NCI-H1694 (cell line): ENCODE measurements at places on chromosomes 11 and 22.

DNA sequence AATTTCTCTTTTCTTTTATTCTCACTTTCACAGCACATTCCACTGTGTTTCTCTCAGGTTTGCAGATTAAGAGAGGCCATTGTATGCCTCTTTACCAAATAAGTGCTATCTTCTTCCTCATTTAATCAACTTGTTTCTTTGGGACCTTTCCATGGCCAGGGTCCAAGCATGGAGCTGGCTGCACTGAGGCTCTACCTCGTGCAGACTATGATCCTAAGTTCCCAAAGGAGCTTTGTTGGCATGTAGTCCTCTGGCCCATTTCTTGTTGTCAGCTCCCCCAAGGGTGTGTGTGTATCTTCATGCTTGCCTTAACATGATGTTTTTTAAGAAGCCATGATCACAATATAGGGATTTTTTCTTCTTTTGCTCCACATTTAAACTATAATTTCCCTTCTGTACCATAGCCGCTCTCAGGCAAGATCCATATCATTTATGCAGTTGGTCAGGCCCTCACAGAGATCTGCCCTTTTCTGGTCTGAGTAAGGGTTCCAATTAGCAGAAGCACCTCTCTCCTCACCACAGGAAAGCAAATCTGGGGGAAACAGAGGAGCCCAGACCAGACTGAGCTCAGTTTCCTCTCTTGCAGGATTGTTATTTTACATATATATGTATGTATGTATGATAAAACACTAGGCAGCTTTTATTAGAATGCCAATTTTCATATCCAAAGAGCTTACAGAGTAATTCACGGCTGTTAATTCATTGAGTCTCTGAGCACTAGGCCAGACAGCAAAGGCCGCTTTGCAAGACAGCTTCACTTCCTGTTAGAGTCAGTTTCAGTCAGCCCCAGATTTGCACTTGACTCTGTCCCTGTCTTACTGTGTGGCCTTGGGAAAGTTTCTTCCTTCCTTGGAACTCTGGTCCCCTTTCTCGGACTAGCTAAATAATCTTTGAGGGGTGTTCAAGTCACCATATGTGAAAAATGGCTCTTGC is 34.3 kb downstream of the CYB5R2 start:
- DNase-seq: no peak

- DNase-seq: no peak
These were observed 335.3 kb downstream of the MN1 start for GRCh38 chr22:27466229-27466628.

- DNase-seq: no peak
These were observed 27.5 kb downstream of the CLPB start for GRCh38 chr11:72406540-72407527.

DNA sequence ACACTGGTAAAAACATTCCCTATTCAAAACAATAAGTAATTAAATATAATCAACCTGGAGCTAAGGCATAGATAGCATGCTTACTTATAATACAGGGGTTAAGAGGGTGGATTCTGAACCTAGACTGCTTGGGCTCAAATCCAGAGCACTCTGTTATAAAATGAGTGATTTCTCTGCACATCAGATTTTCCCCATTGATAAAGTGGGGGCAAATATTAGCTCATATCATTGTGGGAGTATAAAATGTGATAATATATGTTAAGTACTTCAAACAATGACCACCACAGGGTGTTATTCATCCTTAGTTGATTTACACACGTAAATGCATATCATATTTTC is 139.4 kb downstream of the LUZP2 start:
- DNase-seq: no peak

- no peak for DNase-seq
These were observed 508.2 kb downstream of the FAM181B start for GRCh38 chr11:82225502-82225901.

- no peak for DNase-seq
These were observed 39.9 kb upstream of the ANO1 start for GRCh38 chr11:70038034-70038834.

GRCh38 chr11:134380229-134380628 is 31.8 kb downstream of the B3GAT1 start:
- no peak for DNase-seq

DNA sequence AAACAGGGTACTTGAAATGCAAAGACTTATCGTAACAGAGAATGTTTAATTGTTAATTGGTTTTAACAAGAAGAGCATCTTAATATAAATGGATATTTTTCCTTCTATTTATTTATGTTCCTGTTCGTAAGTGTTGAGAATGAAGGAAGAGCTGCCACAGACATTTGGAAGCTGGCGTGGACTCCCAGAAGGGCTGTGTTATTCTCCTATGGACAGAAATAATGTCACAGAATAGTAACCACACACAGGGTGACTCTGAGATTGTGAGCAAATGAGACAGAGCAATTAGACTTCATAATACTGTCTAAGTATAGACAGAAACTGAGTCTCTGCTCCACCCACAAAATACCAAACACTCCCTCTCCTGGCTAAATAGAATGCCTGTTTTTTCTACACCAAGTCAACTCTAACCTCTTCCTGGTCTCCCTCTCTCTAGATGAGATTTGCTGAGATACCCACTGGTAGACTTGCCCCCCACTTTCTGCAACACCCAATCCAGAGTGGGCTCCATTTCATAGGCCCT is 6.1 kb downstream of the APOL3 start:
- no peak for DNase-seq

DNA sequence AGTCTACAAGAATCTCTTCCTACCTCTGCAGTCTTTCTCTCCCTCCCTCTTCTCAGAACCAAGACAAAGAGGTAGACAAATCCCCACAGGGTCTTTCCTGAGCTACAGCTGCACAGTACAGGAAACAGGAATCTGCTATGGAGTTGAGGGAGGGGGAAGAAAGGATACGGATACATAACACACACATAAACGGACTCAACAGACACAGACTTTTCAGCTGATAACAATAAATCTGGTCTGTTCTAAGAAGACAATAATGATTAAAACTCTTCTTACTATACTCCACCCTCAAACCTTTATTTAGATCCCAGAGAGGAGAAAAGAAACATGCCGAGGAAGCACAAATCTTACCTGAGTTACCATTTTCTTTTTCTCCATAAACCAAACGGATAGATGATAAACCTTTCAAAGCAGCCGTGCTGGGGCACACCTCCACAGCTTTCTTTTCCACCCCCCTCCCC is 122.2 kb downstream of the APOL5 start:
- no peak for DNase-seq

- no peak for DNase-seq
These were observed 31.8 kb downstream of the FEZ1 start for GRCh38 chr11:125464270-125464662.

DNA sequence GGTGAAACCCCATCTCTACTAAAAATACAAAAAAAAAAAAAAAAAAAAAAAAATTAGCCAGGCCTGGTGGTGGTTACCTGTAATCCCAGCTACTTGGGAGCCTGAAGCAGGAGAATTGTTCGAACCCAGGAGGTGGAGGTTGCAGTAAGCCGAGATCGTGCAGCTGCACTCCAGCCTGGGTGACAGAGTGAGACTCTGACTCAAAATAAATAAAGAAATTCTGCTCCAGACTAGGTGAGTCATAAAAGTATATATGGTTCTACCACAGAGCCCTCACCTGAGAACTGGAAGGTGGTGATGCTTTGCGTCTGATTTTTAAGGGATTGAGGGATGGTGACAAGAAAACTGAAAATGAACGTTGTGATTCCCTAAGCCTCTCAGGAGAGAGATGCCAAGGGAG is 58.4 kb downstream of the NTM start:
- DNase-seq: no peak

- no peak for DNase-seq
These were observed 41.8 kb upstream of the AMPD3 start for GRCh38 chr11:10413268-10413667.

GRCh38 chr22:26927821-26928220 is 270.4 kb downstream of the MIAT start:
- DNase-seq: no peak

- no peak for DNase-seq
These were observed 59.2 kb downstream of the MYO7A start for GRCh38 chr11:77187111-77187750.

GRCh38 chr11:1153951-1154493 is 3.7 kb upstream of the MUC5AC start:
- DNase-seq: no peak

GRCh38 chr11:27697679-27698275 is 2.5 kb downstream of the BDNF start:
- DNase-seq: no peak

DNA sequence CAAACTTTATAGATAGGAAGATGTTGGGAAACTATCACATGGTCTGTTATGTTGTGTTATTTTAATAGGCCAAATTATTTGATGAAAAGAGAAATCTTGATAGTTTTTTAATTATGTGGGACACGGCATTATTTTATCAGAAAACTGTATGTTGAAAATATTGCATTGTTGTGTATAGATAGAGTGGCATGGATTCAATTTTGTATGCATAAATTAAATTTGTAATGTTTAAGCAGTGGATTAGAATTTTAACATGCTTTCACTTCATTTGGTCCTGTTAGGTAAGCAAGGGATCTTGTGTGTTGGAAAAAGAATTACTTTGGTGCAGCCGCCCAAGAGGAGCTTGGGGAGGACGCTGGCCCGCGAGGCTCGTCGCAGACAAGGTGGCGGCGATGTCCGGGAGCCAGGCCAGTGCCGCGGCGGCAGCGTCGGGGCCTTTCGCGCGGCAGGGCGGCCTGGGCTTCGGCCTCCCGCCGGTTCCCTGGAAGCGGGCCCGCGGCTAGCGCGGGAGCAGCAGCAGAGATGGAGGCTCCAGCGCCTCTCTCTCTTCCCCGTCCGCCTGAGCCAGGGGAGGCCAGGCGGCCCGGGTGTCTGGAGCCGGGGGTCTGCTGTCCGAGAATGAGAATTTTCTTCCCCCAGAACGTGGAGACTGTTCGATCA is 82.7 kb downstream of the GGT1 start:
- DNase-seq: no peak

DNA sequence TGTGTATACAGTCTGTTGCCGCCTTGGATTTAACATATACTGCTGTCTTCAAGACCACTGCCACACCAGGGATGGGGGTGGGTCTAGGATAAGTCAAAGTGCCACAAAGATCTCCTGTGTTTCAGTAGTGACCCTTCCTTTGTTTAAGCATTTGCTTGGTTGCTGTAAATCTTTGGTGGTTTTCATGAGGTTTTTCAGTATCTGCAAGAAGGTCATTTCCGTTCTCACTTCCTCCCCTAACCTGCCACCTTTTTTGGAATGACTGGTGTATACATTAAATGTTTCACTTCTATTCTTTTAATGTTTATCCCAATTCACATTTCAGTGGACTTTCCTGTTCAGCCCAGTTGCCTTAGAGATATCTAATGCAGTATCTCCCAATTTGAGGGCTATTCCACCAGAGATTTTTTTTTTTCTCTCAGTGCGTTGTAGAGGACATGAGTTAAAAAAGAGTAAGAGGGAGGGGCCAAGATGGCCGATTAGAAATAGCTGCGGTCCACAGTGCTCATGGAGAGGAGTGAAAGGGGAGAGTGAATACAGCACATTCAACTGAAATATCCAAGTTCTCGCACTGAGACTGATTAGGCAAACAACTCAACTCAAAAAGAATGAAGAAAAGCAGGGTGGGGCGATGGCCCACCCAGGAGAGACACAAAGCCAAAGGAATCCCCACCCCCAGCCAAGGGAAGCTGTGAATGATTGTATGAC is 43.2 kb downstream of the USP47 start:
- DNase-seq: no peak

DNA sequence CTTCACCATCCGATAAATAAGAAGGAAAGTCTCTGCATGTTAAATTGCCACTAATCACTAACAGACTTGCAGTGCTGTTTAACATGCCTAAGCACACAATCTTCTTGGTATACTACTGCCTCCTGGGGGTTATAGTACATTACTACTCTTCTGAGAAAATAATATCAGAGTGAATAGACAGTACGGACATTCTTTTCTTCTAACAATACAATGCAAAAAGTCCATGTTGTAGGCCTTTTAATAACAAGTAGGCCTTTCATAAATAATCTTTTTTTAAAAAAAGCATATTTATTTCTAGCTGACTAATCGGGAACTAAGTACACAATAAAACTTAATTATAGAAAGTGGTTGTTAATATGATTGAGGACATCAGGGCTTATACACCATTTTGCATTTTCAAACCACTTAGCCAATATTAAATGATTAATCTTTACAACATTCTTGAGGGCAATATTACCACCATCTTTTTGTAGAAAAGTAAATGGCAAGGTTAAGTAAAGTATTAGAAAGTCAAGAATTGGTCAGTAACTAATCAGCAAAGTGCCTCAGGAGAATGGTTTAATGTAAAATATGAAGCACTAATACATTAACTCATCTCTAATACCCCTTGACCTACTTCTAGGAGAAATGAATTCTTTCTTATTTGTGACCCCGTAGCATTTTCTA is 84.7 kb downstream of the TTC28 start:
- DNase-seq: peak; percentile 55

- DNase-seq: no peak
These were observed 13.2 kb downstream of the CRTAM start for GRCh38 chr11:122851366-122851966.

DNA sequence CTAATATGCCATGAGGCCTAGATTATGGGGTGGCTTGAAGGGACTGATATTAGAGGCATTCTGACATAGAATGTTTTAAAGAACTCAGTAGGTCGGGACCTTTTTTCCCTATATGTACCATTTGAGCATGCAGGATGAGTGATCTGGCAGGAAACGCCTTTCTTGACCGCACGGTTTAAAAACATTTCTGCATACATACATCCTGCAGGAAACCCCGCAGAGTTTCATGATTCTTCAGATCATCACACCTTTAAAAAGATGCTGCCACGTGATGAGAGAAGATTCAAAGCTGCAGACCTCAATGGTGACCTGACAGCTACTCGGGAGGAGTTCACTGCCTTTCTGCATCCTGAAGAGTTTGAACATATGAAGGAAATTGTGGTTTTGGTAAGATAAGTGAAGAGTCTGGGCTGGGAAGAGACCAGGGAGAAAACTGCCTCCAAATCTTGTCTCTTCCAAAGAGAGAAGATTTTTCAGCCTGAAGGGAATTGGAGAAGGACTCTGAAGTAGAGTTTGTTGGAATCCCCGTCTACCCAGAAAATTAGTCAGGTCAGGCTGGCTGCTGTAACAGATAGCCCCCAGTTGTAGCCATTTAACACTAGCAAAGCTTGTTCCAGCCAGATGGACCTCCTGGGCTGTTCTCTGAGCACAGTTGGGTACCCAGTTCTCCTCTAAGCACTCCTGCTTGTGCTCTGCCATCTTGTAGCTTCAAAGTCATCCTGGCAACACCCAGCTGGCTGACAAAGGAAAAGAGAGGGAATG is 7.4 kb downstream of the RCN1 start:
- no peak for DNase-seq

- DNase-seq: no peak
These were observed 454.1 kb upstream of the CADM1 start for GRCh38 chr11:115958089-115959000.

DNA sequence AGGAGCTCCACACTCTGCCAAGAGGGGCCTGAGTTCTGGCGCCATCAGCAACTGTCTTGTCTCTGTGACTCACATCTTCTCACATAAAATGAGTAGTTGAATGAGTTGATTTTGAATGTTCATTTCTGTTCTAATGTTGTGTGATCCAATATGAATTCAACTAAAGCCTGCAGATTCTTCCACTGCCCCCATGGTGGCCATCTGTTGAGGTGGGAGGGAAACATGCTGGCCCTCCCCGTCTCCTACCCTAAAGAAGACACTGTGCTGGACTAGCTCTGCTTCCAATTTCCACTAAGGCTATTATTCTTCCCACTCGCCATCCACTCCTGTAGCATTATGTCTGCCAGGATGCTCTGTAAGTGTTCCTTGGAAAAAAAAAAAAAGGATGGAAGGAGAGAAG is 555.6 kb upstream of the LARGE1 start:
- no peak for DNase-seq
